ENCODE measurements at places on chromosomes 4 and X. TPM values are rescaled to one million over a fixed set of nuclear protein-coding genes. Genes with fewer than 3 reads are reported as not detected.
A peak's percentile ranks its signal among the peaks of the same experiment; 100 is the strongest.

- no peak for DNase-seq
Measured at GRCh38 chr4:141486375-141486997, 149.9 kb upstream of the IL15 start.

- DNase-seq = no peak
Measured at GRCh38 chrX:133482056-133482952, 67.0 kb upstream of the GPC4 start.

DNA sequence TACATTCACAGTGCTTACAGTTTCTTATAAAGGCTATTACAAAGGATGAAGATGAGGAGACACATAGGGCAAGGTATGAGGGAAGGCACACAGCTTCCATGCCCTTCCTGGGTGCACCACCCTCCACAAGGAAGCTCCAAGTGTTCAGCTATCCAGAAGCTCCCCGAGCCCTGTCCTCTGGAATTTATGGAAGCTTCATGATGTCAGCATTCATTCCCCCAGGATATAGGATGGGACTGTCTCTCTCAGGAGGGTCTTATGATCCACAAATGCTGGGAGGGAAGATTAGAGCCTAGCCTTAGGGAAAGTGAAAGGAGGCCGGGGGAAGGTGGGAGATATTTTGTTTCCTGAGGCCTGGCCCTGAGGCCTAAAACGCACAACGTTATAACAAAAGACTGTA is 236.0 kb downstream of the ANK2 start:
- no peak for DNase-seq

DNA sequence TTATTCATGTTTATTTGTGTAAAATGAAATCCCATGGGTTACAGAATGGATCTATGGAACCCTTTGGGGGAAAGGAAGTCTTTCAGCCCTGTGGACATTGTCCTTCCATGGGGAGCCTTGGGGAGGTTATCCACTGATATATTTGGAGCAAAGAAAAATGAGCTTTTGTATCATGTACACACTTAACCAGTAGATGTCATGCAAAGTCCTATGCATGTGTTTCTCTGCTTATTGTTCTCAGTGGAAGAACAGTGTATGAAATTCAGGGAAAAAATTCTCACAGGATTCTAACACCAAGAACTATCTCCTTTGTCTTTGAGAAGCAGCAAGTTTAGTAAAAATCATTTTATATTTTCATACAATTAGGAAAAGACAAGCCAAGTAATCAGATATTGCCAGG is 105.3 kb downstream of the DTHD1 start:
- no peak for DNase-seq

DNA sequence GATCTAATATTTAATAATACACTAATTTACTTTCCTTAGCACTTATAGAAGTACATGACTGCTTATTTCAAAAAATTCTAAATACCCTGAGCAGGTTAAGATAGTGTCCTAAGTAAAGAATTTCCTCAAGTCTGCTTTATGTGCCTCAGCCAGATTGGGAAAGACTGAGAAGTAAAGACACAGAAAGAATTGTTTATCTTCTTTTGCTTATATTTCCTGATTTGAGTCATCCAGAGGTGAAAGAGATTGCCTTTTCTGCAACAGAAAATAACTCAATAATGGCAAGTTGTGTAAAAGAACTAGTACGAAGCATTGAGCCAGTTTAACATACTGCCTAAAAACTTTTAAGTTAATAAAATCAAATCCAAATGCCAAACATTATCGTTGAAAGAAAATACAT is 45.0 kb downstream of the NAF1 start:
- no peak for DNase-seq

GRCh38 chr4:177033135-177033534 is 240.4 kb upstream of the VEGFC start:
- no peak for DNase-seq

DNA sequence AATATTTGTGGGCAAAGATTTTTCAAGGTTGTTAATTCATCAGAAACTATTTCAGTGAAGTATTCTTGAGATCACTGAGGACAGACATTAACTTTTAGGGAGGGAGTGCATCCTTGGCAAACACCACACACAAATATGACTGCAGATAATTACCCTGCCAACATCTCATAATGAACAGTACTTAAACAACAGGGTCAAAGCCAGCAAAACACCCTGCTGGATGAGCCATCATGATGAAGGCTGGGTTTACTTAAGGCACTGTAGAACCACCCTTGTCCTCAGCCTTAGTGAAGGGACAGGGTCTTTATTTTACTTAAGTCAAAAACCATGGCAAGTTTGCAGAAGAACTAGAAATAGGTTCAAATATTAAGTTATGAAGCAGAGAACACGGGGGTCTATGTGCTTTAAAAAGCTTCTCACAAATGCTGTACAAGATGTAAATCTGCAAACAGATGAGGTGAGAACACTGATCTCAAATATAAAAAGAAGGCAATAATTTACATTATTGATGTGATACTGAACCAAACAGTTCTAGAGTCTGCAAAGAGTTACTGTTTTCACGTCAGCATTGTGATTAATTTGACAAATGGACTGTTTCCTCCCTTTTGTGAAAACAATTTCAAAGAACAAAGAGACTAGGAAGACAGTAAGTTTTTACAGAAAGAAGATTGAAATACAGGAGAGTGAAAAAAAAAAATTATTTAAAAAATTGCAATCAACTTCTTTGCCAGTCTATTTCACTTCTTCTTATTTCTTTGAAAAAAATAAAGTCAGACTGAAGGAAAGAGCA is 28.2 kb downstream of the TAPT1 start:
- no peak for DNase-seq

- no peak for DNase-seq
Measured at GRCh38 chr4:53116954-53117353, 248.9 kb downstream of the SCFD2 start.

- no peak for DNase-seq
Measured at GRCh38 chr4:23060776-23061175, 368.0 kb downstream of the GBA3 start.

DNA sequence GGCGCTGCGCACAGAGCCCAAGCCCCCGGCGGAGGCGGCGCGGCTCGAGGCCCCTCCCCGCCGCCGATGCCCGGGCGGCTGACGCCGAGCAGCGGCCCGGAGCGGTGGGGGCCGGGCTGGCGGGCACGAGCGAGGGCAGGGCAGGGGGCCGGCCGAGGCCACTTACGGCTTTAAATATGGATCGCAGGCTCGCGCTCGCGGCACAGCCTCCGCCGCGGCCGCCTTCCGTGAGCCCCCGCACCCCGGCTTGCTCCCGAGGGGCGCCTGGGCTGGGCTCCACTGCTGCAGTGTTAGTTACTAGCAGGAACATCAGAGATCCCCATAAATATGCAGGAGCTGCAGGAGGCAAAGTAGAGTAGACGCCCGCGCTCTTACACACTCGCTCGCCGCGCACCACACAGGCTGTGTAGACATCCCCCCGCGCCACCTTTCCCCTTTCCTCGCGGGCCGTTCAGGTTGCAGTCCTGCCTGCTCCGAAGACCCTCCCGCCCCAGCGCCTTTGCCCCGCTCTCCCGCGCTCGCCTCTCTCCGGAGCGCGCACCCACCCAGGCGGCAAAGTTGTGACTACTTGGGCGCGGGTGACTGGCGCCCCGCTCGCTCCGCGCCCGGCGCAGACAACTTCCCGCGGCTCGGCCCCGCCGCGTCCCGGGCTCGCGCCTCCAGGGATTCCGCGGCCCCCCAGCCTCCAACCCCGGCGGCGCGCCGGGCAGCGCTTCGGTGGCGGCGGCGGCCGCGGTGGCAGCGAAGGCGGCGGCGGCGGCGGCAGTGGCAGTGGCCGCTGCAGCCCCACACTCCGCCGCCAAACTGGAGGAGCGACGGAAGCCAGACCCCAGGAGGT is 152.0 kb upstream of the SLC4A4 start:
- DNase-seq = peak; percentile 66

GAGE2A gene
- not detected for total RNA-seq

NOX1 gene
- total RNA-seq = not detected

GASK1B gene
- 0.57 TPM for total RNA-seq

EVC gene
- total RNA-seq = 3.6 TPM

GAK gene
- total RNA-seq = 225 TPM

CENPVL3 gene
- total RNA-seq = not detected

All from T-cell (primary cell).